Fibroblast of villous mesenchyme (primary cell): ENCODE measurements at places on chromosomes 13 and 19. TPM values are rescaled to one million over a fixed set of nuclear protein-coding genes. Genes with fewer than 3 reads are reported as not detected.

Gene CLDN10
- total RNA-seq = not detected in 2 replicates

DNA sequence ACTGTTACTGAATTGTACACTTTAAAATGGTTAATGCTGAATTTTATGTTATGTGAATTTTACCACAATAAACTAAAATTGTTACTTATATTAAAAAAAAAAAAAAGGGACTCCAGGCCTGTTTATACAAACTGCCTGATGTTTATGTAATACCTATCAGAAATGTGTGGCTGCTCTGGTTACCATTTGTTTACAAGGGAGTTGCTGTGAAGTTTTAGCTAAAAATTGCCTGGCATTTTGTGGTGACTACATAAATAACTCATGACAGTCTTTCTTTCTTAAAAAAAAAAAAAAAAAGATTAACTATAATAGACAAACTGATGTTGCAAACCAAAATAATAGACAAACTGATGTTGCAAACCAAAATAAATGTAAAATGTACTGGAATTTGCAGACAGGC is 71.8 kb downstream of the CDADC1 start:
- peak; percentile 85 for DNase-seq

Gene PCSK4
- total RNA-seq = 1.3 and 1.9 TPM in 2 replicates

Gene NANOS3
- 0.64 TPM in 1 of 2 replicates, not detected in the other for total RNA-seq

Gene CGB5
- total RNA-seq = 0.32 TPM in 1 of 2 replicates, not detected in the other

- DNase-seq = no peak
Measured at GRCh38 chr13:75907044-75907443, 270.9 kb downstream of the LMO7 start.

DNA sequence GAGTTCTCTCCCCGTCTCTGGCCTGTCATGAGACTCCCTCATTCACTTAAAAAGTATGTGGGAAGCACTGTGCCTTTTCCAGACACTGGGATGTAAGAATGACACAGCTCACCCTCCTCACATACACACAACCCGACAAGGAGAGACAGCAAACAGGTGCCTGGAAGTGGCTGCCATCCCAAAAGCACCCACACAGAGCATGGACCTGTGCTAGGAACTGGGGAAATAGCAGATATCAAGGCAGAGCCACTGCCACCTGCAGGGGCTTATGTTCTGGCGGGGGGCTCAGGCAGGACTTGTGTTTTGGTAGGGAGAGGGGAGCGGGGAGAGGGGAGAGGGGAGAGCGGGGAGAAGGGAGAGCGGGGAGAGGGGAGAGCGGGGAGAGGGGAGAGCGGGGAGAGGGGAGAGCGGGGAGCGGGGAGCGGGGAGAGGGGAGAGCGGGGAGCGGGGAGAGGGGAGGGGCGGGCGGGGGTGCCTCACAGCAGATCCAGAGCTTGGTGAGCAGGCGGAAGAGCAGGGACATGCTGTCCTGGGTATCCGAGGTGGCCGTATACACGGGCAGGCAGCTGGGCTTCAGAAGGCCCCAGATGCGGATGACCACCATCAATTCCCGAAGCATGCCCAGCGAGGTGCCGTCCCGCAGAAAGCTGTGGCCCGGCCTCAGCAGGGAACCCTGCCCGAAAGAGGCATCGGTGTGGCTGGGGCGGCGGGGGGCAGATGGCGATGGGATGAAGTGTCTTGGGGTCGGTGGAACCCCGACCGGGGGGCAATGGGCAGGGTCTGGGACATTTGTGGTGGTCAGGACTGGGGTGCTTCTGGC is 12.2 kb downstream of the CFD start:
- peak; percentile 72 for DNase-seq

DNA sequence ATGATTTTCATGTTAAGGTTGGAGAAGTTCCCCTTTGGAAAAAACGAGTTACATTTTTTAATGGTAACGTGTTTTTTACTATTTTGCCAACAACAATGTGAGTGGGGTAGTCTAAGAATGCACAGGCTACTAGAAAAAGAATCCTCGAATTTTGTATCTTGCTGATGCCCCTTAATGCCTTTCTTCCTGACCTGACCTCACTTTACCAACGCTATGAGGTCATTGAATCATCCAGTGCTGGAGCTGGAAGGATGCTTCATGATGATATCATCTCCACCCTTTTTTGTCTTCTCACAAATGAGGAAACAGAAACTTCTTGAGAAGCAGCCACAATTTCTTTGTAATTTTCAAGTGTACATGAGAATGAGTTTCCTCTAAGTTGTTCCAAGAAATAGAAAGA is 8.2 kb upstream of the UBL3 start:
- no peak for DNase-seq

Gene PRMT1
- total RNA-seq = 258 and 341 TPM in 2 replicates

Gene FFAR3
- not detected in 2 replicates for total RNA-seq
